ENCODE measurements at places on chromosomes 11 and 22.

DNA sequence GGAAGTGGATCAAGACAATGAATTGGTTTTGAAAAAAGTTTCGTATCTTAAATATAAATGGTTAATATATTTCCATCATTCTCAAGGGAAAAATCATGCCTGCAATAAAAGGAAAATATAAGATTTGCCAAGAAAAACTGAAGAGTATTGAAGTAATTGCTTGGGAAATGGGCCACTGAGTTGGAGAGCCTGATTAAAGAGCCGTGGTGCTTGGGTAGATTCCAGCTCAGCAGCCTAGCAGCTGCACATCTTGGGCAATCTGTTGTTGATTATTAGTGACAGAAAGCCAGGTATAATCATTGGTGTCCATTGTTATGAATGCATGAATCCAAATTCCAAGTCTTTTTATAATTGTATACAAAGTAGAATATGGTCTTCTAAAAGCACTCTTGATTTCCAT is 800.9 kb upstream of the CHORDC1 start:
- no peak overlapping the region for H3K27ac ChIP-seq
- H3K4me1 ChIP-seq, result no peaks in the 10 kb centered on the region
- no peaks in the 10 kb centered on the region for H3K36me3 ChIP-seq
- DNase-seq, result no peak

- H3K4me1 ChIP-seq, result peaks cover 42% of the 10 kb centered on the region
- peak overlapping the region; percentile 0 for H3K4me3 ChIP-seq
Measured at GRCh38 chr22:37254867-37255233, 10.8 kb upstream of the RAC2 start.

DNA sequence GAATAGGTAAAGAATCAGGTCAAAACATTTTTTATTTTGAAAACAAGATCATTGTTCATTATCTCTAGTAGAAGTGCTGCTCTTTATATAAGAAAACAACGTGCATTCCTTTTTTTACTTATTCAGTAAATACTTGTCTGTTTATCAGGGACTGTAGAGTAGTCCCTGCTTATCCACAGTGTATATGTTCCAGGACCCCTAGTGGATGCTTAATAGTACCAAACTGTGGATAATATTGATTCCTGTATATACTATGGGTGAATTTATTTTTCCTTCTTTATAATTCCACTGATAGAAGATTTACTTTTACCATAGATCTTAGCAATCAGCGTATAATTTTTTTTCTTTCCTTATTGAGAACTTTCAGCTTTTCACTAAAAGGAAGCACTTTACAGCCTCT is 32.6 kb downstream of the CEP295 start:
- DNase-seq, result no peak
- peaks cover 38% of the 10 kb centered on the region for H3K36me3 ChIP-seq
- no peak overlapping the region for H3K27ac ChIP-seq
- no peaks in the 10 kb centered on the region for H3K4me1 ChIP-seq
- H3K4me3 ChIP-seq, result no peak overlapping the region

DNA sequence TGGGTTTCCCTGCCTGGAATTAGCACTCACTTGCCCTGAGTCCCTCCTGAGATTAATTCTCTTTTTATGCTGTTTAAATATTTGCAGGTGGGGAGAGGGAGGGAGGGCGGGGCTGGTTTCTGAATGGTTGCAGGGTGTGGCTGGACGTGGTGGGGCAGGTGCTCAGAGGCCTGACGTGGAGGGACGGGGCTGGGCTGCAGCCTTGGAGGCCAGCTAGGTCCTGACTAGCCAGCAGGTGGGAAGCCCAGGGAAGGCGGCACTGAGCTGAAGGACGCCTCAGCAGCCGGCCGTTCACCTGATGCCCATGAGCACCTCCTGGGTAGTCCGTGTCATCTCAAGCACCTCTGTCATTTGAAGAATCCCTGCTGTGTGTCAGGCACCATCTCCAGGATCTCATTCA is 21.3 kb downstream of the SGSM1 start:
- no peak overlapping the region for H3K4me3 ChIP-seq
- peaks cover 25% of the 10 kb centered on the region for H3K27me3 ChIP-seq
- no peaks in the 10 kb centered on the region for H3K36me3 ChIP-seq
- no peak overlapping the region for H3K27ac ChIP-seq
- H3K4me1 ChIP-seq, result no peaks in the 10 kb centered on the region
